Activated CD4-positive, alpha-beta T cell treated with anti-CD3 and anti-CD28 coated beads, Interleukin-2, Interleukin-6, amounts not matched to agents 100 ng/mL and 50 ng/mL, durations not matched to agents 16 hours and 8 hours (primary cell): ENCODE measurements at places on chromosomes 13 and 19.

DNA sequence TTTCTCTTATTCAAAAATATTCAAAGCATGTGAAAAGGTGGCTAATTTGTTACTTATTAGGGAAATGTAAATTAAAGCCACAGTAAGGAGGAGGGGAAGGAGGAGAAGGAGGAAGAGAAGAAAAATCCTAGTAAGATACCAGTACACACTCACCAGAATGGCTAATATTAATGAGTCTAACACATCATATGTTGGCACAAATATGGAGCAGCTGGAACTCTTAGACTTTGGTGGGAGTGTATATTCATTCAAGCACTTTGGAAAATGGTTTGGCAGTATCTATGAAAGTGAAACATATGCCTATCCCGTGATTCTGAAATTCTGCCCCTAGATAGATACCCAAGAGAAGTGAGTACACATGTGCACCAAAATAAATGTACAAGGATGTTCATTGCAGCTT is 38.1 kb upstream of the RGCC start:
- no peak for DNase-seq

DNA sequence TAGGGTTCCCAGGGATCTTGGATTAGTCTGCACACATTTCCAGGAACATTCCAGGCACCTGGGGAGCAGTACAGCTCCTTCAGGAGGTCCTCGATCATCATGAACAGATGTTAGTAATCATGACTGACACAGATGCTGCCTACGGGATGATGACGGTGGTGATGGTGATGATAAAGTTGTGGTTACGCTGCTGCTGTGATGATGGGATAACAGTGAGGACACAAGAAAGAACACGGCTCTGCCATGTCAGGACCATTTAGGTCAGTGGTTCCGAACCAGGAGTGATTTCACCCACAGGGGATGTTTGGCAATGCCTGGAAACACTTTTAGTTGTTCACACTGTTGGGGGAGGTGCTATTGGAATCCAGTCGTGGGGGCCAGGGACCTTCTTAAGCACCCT is 1193.0 kb downstream of the UQCRFS1 start:
- DNase-seq: no peak

DNA sequence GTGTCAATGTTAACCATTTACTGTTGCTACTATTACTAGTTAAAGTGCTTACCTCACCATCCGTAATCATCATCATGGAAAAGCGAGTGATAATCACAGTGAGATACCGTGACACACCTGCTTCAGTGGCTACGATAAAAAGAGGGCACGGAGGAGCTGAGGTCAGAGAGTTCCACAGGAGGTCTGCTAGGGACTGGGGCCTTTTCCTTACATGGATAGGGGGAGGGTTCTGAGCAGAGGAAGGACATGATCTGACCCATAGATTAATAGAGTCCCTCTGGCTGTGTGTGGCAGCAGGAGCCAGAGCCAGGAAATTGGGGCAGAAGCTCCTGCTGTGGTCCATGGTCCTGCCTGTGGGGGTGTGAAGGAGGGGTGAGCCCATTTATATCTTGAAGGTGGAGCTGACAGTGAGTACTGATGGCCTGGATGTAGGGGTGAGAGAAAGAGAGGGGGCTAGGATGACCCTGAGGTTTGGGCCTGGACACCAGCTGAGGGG is 136.7 kb downstream of the SIPA1L3 start:
- DNase-seq: no peak

DNA sequence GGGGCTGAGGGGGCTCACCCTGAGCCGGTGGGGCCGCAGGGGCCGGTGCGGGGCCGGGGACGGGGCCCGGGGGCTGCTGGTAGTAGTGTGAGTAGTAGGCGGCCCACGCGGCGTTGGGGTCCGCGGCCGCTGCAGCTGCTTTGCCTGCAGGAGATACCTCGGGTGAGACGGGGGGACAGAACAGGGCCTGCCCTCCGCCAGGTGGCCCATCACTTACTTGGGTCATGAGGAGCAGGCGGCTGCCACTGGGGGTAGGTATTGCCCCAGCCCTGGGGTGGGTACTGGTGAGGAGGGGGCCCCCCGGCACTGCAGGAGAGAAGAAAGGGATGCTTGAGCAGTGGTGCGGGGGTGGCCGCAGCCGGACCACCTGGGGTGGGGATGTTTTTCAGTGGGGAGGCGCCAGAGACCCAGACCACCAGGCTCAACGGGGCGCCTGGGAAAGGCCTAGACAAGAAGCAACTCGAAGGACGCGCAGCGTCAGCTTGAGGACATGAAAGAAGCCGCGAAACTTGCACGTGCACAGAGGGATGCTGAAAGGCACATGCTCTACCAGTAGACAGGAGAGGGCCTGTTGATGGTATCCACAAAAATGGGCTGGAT is 8.9 kb downstream of the KHSRP start:
- no peak for DNase-seq

GRCh38 chr13:94323764-94324758 is 155.4 kb downstream of the DCT start:
- DNase-seq: peak; percentile 37

- no peak for DNase-seq
Observed at GRCh38 chr19:45250216-45250831, 747 bp upstream of the MARK4 start.

GRCh38 chr13:51844862-51845573 is at the start of gene TMEM272:
TSS of gene TMEM272 (minus strand) at chr13:51845177. CDS start at chr13:51838530, 6,647 bp downstream.
- DNase-seq: peak; percentile 65

DNA sequence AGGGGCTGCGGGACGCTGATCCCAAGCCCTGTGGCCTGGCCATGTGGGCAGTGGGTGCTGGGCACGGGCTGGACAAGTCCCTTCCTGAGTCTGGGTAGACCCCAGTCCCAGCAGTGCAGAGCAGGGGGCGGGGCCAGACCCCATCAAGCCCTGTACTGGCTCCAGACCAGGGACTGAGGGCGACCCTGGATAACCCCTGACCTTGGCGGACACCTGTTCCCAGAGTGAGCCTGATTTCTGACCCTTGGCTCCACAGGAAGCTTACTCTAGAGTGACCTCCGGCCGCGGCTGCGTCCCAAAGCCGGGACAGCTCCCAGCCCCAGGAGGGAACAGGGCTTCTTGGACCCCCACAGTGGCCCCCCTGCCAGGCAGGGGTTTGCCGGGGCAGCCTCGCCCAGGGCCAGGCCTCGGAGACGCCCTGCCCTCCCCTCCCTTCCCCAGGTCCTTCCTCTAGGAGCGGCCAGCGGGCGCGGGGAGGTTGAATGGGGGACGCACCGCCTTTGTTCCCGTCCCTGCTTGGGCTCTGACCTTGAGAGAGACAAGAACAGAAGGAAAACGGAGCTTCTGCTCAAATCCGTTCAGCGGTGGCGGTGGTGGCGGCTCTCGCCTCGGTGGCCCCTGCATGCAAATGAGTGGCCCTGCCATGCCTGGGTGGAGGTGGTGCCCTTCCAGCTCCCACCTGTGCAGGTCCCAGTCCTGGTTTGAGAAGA is 2.3 kb upstream of the EFNA2 start:
- no peak for DNase-seq
